ENCODE measurements at places on chromosomes 3 and 15.

- no peak for DNase-seq
Observed at GRCh38 chr3:67325231-67325630, 327.1 kb downstream of the KBTBD8 start.

GRCh38 chr3:111112913-111113312 is 41.3 kb downstream of the NECTIN3 start:
- no peak for DNase-seq

DNA sequence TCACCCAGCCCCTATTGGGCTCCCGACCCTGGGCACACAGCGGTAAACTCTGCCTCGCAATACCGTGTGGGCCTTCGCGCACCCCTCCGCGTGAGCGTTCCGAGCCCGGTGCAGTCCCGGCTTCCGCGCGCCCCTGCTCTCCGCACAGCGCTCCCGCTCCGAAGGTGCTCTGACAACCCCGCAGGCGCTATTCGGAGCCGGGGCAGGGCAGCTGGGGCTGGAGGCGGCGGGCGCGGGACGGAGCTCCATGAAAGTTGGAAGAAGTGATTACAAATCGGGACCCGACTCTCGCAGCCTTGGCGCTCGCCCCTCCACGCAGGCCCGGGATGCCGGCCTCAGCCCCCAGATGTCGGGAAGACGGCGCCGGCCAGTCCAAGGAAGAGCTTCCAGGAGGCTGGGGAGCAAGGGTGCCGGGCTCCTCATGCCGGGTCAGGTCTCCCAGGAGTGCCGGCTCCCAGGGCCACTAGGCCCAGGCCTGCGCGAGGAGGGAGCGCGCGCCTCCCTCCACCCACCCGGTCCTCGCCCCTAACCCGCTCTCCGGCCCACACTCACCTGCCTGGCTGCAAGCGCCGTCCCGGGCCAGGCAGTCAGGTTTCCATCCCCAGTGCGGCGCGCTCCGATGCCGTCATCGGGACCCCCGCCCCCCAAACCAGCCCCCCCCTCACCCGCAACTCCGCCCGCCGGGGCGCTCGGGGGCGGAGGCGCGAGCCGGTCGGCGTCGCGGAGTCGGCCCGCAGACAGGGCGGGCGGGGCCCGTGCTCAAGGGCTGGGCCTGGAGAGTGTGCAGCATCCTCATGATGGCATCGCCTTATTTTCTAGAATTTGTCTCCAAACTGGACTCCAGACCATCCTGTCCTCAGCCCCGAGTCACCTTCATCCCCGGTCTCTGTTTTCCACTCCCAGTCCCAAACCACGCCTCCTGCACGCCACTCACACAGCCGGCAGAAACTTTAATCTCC is at the start of gene KIF7:
Gene KIF7, minus strand, starts transcription at position 621 of the 959 bp plus-strand sequence. CDS start 2,537 bp downstream, outside the sequence.
- peak; percentile 43 for DNase-seq

GRCh38 chr3:49377483-49377882 is 19.3 kb upstream of the GPX1 start:
- DNase-seq = peak; percentile 19

- no peak for DNase-seq
Observed at GRCh38 chr3:50657816-50658215, 16.9 kb upstream of the DOCK3 start.

GRCh38 chr3:112610121-112610520 is 30.8 kb downstream of the CCDC80 start:
- no peak for DNase-seq

DNA sequence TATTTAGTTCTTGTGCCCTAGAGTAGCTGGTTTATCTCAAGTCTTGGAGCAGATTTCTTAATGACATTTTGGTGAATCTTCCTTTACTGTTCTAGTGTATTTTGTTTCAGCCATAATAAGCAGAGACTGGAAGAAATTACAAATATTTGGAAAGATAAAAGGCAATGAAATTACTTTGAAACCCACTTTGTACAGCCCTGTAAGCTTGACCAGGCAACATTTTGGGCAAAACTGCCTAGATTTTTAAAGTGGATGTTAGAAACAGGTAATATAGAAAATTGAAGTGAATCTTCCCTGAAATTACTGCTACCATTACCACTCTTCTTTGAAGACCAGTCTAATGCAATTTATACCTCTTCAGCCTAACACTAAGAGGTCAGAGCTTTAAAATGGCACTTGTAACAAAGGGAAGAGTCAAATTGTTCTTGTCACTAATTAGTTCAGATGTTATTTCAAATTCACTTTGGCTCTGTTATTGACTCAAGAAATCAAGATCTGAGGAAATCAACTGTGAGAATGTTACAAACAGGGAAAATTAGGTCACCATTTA is 589.4 kb downstream of the NLGN1 start:
- DNase-seq = no peak

- no peak for DNase-seq
Observed at GRCh38 chr3:5002174-5002870, 23.1 kb downstream of the BHLHE40 start.

DNA sequence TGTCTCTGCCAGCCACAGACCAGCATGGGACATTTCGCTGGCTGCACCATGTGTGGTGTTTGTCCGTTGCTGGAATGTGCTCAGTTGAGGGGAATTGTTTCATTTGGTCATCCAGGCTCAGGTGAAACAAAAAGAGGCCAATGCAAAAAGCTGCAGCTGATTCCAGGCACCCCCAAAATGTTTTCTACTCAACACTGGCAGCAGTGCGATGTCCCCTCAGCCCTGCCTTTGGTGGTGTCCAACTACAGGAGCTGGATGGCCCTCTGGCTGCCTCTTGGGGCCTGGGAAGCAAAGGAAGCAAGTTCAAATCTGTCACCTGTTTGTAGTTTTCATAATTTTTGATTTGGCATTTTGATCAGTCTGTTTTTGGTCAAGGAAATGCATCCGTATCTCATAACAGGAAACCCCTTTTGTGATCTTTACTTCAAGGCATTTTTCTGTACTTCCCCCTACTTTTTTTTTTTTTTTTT is 141.8 kb downstream of the EEFSEC start:
- no peak for DNase-seq

DNA sequence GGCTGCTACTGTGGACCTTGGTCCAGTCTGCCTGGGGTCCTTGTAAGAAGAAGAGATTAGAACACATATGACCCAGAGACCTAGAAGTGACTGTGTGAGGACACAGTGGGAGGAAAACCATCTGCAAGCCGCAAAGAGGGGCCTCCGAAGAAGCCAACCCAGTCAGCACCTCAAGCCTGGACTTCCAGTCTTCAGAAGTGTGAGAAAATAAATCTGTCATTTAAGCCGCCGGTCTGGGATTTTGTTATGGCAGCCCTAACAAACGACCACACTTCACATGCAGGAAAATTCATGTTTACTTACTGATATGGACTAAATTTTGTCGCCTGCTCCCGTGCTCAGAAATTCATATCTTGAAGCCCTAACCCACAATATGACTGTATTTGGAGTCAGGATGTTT is 44.4 kb upstream of the TMC3 start:
- no peak for DNase-seq

DNA sequence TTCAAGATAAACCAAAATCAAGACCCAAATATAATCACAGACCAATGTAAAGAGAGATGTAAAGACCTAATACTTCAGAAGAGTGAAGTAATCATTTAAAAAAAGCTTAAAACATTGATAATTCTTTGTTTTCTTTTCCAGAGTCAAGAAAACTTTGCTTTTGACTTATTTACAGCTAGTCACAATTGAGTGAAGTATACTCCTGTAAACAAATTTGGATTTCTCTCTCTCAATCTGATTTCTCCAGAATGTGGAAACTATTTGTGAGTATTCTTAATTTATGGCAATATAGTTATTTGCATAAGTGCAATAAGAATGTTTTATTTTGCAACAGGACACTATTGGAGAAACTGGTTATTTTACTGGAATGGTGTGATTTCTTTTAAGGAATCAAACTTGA is 43.7 kb upstream of the ZBTB20 start:
- DNase-seq = no peak

- DNase-seq = peak; percentile 57
Observed at GRCh38 chr3:181623924-181624694, 87.6 kb upstream of the SOX2 start.

DNA sequence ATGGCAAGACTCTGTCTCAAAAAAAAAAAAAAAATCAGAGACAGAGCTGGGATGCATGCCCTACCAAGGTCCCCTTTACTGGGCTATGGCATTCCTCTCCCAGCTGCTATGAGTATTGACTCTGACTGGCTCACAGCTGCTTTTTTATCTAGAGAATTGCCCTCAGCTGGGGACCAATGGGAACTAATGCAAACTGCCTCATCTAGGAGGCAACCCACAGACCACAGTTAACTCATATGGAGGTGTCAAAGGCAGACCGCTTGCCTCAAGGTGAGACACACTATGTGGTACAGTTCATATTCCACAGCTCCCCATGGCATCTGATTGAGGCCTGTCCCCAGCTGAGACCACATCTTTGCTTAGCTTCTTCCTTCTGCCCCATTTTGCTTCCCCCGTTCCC is 183.5 kb upstream of the EOMES start:
- DNase-seq = no peak

DNA sequence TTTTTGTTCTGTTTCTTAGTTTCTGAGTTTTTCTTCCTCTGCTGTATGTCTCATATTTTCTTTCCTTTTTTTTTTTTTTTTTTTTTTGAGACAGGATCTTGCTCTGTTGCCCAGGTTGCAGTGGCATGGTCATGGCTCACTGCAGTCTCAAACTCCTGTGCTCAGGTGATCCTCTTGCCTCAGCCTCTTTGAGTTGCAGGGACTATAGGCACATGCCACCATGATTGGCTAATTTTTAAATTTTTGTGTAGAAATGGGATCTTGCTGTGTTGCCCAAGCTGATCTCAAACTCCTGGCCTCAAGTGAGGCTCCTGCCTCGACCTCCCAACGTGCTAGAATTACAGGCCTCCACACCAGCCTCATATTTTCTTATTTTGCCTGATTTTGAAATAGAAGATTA is 51.9 kb downstream of the CTDSPL2 start:
- no peak for DNase-seq

DNA sequence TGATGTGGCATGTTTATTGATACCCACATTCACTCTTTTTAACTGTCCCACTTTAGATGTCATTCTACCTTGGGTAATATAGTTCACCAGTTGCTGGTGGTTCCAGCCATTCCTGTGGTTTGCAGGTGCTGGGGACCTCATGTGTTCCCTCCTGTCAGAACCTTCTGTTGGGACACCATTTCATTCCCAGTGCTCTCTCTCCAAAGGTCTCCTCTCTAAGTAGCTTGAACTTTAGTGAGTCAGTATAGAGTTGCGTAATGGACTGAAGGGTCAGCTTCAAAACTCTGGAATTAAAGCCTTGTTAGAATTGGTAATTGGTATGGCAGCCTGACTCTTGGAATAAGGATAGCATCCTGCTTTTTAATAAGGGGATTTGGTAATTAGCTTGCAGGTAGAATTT is 108.5 kb downstream of the PLCL2 start:
- no peak for DNase-seq

DNA sequence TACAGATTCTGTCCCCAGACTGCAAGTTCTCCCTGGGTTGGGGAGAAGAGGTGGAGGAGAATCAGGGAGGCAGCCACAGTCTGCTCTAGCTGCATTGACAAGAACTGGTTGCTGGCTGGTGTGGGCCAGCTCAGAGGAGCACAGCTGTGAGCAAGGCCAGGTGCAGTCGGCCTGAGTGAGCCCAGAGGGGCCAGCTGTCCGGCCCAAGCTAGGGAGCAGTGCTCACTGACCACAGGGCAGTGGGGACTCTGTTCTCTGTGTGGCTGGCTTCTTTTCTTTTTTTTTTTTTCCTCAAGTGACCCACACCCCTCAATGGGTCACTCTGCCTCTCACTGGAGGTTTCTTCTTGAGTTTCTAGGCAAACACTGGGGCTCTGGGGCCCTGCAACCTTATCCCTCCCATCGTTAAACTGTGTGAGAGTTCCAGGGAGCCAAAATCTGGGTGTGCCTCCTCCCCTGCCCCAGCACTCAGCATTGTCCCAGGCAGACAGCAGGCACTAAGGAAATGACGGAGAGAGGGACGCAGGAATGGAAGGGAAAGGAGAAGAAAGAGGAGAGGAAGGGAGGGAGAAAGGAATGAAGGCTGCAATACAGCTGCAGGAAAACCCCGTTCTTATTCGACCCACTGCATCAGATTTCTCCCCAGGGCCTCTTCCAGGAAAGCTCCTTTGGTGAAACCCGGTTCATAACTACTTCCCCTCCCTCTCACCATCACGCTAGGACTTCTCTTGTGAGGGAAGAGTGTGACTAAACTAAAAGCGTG is 37.7 kb upstream of the HES1 start:
- DNase-seq = no peak

DNA sequence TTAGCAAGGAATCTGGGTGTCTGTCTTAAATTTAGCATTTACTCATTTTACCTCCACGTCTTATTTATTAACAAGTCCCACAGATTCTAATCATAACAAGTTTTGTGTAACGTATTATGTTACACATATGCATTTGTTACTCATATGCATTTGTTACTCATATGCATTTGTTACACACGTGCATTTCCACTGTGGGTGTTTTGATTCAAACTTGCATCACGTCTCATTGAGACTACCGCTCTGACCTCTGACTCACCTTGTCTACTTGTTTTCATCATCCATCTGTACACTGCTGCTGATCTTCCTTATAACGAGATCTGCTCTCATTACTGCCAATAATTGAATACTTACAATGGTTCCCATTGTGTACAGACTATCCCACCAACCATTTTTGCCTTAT is 1141.4 kb downstream of the TBL1XR1 start:
- no peak for DNase-seq

DNA sequence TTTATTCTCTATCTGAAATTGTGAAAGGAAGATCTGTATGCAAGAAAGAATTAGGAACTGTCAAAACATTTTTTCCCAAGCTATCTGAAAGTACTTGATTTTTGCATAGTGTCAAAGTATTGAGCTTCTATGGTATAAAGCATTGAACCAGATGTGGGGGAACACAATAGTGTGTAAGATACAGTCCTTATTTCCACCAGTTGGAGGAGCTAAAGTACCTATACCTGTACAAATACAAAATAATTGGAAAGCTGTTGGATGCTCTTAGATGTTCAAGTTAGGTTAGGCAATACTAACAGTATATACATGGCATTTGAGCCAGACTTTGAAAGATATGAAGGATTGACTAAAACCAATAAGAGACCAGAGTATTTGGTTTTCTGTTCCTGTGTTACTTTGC is 148.4 kb downstream of the B3GALNT1 start:
- peak; percentile 58 for DNase-seq

DNA sequence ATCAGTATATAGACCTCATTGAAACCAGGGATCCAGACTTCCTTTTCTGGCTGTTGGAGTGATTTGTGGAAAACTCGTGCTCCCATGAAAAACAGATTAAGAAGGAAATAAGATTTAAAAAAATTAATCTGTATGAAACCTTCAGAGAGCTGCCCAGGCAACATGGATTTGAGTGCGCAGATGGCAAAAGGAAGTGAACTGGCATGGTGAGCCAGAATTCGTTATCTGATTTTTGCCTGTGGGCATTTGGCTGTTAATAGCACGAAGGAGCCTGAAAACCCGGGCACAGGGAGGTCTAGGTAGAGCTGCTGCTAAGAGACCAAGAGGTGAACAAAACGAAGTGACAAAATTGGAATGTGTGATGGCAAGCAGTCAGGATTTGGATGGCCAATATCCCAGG is 19.1 kb upstream of the SPINK8 start:
- DNase-seq = no peak

DNA sequence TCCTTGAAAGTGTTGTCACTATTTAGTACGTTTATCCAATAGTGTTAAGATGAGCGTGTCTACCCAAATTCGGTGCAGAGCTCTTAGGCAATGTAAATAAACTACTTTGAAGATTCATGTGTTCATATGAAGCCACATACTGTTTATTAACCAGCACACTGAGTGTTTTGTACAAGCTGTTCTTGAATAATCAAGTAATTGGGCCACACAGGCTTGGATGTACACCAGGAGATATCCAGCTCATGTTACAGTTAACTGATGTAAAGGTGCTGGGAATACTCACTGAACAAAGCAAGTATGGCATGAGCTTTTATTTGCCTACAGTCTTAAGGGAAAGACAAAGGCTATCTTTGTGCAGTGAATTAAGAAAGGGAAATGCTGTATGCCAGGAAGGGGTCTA is 632 bp upstream of the DHX36 start:
- DNase-seq = no peak

Measured in lung microvascular endothelial cell (primary cell).